HS-5 (cell line): ENCODE measurements at places on chromosomes 13 and 19.

DNA sequence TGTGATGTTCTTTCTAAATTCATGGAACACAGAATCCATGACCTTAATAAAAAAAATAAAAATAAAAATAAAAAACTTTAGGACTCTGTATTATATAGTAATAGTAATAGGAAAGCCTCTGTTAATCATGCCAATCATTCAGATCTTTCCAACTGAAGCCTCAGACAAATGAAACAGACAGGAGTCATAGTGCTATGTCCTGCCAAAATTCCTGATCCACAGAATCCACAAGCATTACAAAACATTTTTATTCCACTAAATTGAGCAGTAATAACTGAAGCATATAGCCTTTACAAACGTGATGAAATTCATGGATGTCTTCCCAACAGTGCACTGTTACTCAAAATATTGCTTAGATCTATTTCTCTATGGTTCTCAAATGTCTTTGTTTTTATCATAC is 820.6 kb upstream of the PCDH9 start:
- no peak for DNase-seq

DNA sequence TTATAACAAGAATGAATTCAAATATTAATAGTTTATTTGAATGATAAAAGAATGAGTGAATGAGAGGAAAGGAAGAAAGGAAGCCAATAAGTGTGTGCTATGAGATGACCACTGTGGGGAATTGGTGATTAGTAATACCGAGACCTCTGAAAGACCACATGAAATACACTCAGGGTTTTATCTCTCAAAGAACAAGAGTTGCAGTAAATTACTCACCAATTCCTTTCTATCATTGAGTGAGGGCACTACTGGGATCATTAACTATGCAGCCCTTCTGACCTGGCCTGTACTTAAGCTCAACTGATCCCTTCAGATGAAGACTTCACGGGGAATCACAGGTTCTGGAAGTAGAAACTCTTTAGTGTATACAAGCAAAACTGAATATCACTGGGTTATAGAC is 1636.1 kb downstream of the SLITRK5 start:
- DNase-seq: no peak

GRCh38 chr13:50843257-50844083 is at the start of gene DLEU7:
Gene DLEU7 (minus strand): TSS chr13:50843692. CDS start chr13:50843646, 46 bp downstream.
- DNase-seq: no peak

DNA sequence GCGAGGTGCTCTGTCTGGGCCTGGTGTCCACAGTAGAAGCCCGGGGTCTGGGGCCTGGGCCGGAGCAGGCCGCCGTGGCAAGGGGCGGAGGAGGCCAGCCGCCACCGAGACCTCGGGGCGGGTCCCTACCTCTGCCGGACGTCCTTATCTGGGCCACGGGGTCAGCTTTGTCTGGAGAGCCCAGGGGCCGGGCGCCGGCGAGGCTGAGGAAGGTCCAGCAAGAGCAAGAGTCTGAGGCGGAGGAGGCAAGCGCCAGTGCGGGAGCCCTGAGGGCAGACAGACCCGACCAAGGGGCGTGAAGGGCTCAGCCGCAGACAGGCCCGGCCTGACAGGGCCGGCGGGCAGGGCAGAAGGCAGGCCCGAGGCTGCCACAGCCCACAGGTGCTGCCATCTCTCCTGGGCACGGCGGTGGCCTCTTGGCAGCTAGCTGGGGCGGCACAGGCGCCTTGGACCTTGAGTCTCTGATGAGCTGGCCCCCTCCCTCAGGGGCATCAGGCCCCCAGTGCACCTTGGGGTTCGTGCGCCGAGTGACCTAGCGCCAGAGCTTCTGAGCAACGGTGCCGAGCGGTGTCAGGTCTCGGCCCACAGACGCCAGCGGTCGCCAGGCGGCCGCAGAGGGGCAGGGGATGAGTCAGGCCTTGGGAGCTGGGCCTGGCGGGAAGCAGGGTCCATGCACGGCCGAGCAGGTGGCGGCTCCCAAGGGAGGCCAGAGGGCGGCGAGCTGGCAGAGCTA is 19.1 kb upstream of the AKAP8 start:
- no peak for DNase-seq

DNA sequence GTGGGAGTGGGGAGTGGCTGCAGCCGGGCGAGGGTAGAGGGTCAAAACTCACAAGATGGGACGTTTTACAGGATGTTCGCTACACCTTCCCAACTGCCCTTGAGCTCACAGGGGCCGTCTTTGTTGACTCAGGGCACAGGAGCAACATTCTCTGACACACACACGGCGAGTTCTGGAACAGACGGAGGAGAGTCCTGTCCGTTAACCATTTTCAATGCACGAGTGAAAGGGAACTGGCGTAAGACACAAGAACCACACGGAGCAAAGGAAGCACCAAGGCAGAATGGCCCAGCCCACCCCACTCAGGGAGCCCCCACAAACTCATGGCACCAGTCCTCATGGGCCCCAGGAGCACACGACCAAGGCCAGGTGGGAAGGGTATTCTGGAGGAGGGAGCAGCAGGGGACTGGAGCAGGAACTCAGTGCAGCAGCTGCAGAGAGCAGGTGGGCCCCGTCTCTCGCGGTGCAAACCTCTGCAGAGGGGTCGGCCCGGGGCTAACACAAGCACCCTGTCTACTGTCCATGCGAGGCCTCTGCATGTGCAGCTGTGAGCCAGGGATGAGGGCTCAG is 37.9 kb upstream of the ISYNA1 start:
- DNase-seq: no peak

GRCh38 chr19:1523412-1524286 is at the start of gene PLK5:
Gene PLK5 (plus strand): TSS chr19:1524077. CDS start chr19:1526997, 2,920 bp downstream.
- no peak for DNase-seq

- DNase-seq: no peak
These were observed 43.1 kb downstream of the RFXAP start for GRCh38 chr13:36862002-36862685.

- no peak for DNase-seq
These were observed 9.8 kb downstream of the TPT1 start for GRCh38 chr13:45331123-45331619.

DNA sequence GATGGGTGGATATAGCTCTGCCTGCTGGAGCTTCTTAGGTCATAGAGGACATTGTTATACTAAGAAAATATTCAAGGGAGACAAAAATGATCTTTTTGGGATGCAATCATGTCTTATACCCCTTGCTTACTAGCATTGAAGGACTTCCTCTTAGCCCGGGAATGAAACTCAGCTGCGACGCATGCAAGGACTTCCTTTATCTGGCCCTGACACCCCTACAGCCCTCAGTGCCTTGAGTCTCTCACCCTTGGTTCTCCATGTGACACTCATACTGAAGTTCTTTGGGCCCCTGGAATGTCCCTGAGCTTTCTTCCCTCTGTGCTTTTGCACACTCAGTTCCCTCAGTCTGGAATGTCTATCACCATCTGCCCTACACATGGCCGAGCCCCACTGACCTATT is 72.5 kb upstream of the MTIF3 start:
- no peak for DNase-seq

DNA sequence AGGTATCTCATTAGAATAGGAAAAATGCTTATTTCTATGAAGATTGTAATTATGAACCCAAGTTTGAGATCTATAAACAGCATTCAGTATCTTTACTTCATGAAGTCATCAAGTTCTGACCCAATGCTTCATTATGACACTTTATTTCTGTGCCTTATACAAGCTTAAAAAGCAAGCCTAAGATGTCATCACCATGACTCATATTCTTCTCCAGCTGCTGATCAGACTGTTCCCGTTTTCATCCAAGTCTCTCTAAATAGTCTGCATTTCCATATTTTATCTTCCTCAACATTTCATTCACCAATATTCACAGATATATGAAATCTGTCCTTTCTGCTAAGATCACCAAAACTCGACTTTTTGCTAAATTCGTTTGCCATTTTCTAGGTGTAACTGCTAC is 1247.2 kb upstream of the PRR20A start:
- DNase-seq: no peak

DNA sequence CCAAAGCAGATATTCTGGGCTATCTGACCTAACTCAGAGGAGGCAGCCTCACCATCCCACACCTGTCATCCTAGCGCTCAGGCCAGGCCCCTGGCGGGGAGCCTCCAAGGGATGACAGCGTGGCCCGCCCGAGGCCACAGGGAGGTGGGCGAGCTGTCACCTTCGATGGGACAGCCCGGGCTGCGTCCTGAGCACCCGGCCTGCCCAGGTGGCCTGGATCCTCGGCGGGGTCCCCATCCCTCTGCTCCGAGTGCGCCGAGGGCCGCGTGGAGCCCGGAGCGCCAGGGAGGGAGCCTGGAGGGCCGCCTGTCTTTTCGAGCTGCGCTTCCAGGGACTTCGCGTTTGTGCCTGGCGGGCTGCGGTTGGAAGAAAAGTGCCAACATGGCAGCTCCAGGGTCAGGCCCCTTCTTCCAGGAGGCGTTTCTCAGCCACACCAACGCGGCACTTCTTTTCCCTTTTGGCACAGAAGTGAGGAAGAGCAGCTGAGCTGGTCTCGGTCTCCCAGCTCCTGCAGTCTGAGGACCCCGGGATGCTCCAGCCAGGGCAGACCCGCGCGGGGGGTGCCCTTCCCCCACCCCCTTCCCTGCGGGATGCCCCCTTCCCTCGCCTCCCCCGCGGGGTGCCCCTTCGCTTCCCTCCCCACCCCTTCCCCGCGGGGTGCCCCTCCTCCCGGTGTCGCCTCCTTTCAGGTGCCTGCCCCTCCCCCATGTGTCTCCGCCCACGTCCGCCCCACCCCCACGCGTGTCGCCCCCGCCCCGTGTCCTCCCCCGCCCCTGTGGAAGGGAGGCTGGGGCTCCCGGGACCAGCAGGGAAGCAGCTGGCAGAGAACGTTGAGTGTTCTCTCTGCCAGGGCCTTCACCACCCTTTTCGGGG is 42.3 kb downstream of the GJA3 start:
- DNase-seq: no peak

GRCh38 chr19:44642377-44642776 is 1.3 kb upstream of the PVR start:
- DNase-seq: no peak

GRCh38 chr13:71306821-71307220 is 560.2 kb downstream of the DACH1 start:
- no peak for DNase-seq

DNA sequence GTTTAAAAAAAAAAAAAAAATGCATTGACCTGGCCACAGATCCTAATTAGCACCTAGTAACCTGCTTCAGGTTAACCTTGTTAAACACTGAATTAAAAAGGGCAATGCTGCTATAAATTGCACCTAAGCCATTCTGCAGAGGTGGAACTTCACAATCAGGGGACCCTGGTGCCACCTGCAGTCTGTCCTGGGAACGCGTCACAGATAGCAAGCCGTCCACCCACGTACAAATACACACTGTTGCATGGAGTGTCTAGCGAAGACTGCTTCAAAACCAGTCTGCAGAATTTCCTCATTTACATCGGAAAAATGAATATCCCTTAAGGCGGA is 169.3 kb downstream of the COL4A1 start:
- no peak for DNase-seq

GRCh38 chr19:19535311-19536191 is 2.5 kb upstream of the CILP2 start:
- DNase-seq: no peak

- no peak for DNase-seq
These were observed 277.1 kb downstream of the KLF12 start for GRCh38 chr13:73857106-73857505.

- DNase-seq: peak; percentile 59
These were observed 283.8 kb downstream of the DCT start for GRCh38 chr13:94195715-94196114.

GRCh38 chr19:2685204-2685704 is 17.2 kb downstream of the GNG7 start:
- DNase-seq: no peak

DNA sequence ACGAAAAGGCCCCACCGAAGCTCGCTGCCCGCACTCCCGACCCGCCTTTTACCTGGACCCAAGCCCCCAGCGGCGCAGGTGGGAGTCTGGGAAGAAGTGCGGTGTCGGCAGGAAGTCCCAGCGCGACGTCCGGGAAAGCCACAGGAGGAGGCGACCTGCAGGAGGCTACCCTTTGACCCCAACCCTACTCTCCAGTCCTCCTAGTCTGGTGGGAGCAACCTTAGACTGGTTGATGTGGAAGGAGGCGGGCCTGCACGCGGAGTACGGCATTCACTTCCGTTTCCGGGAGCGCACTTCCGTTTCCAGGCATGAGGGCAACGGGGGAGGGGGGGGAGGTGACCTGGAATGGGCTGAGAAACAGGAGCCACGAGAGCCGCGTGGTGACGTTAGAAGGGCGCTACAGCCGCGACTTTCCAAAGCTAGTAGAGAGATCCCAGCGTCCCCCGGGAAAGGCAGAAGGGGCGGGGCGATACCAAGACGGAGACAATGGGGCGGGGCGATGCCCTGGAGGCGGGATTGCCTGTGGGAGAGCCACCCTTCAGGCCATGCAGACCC is 28.5 kb downstream of the ZNF266 start:
- no peak for DNase-seq

- DNase-seq: no peak
These were observed 21.8 kb downstream of the MCF2L start for GRCh38 chr13:112990783-112991182.

DNA sequence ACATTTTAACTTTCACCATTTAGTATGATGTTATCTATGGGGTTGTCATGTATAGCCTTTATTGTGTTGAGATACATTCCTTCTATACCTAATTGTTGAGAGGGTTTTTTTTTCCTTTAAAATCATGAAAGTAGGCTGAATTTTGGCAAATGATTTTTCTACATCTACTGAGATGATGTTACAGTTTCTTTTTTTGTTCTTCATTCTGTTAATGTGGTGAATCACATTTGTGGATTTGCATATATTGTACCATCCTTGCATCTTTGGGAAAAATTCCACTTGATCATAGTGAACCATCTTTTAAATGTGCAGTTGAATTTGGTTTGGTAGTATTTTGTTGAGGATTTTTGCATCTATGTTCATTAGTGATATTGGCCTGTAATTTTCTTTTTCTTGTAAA is 29.2 kb downstream of the CCNA1 start:
- DNase-seq: no peak

GRCh38 chr13:84784443-84785153 is 902.3 kb upstream of the SLITRK1 start:
- no peak for DNase-seq
